ENCODE measurements at places on chromosomes 5 and 9.

GRCh38 chr9:69204326-69204725 is 30.2 kb downstream of the TJP2 start:
- DNase-seq: no peak

DNA sequence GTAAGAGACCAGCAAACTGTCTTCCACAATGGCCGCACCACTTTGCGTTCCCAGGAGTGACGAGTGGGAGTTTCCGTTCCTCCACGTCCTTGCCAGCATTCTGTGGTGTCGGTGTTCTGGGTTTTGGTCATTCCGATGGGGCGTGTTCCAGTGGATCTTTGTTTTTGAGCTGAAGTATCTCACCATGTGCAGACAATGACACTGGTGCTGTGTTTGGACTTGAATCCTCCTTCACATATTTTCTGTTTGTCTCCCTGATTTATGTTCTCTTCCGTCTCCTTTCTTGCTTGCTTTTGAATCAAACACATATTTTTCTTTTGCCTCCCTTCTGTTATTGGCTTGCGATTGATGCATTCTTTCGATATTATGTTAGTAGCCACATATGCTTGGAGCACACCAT is 60.8 kb upstream of the IRX4 start:
- no peak for DNase-seq

DNA sequence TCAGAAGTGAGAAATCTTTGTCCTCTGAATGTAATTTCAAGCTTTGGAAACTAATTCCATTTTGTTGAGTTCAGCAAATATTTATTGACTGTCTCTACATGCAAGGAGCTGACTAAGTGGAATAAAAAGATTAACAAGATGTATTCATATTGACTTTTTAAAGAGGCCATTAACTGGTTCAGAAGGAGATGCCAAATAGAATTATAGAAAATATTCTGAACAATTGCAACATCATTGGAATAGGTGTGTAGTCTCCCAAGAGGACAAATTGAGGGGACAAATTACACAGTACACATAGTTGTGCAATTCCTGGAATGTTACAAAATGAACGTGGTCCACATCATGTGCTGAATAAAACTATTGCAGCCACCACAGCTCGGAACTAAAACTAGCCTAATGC is 224.2 kb downstream of the NPR3 start:
- no peak for DNase-seq

GRCh38 chr9:70043689-70044489 is at the start of gene MAMDC2:
Gene MAMDC2 (plus strand): TSS chr9:70043848. CDS start chr9:70044198, 350 bp downstream.
- DNase-seq: no peak

DNA sequence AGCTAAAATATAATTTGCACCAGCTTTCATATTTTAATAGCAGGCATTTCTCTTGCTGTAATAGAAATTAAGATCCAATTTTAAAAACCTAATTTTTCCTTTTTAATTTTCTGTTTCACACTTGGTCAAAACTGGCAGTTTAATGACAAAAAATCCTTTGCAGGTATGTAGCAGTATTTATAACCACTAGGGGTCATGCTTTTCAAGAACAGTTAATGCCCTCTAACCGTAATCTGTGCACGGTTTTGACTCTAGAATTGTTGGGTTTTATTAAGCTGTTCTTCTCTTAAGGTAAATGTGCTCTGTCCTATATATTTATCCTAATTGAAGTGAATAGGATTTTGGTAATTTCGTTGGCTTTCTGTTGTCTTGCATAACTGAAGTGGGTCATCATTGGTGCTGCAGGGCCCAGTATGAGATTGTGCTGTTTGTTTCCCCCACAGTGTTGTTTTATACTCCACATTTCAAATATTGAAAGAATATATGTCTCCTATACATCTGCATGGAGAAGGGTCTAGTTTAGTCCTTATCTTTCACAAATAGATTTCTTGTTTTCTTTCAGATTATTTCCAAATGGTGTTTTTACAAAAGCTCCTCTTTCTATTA is 107.4 kb downstream of the SCAMP1 start:
- DNase-seq: peak; percentile 1

- DNase-seq: no peak
Observed at GRCh38 chr5:72160329-72160728, 53.1 kb downstream of the MAP1B start.

GRCh38 chr9:20256284-20256948 is 365.9 kb downstream of the MLLT3 start:
- no peak for DNase-seq

GRCh38 chr9:136829412-136829811 is 12.9 kb upstream of the AJM1 start:
- no peak for DNase-seq

DNA sequence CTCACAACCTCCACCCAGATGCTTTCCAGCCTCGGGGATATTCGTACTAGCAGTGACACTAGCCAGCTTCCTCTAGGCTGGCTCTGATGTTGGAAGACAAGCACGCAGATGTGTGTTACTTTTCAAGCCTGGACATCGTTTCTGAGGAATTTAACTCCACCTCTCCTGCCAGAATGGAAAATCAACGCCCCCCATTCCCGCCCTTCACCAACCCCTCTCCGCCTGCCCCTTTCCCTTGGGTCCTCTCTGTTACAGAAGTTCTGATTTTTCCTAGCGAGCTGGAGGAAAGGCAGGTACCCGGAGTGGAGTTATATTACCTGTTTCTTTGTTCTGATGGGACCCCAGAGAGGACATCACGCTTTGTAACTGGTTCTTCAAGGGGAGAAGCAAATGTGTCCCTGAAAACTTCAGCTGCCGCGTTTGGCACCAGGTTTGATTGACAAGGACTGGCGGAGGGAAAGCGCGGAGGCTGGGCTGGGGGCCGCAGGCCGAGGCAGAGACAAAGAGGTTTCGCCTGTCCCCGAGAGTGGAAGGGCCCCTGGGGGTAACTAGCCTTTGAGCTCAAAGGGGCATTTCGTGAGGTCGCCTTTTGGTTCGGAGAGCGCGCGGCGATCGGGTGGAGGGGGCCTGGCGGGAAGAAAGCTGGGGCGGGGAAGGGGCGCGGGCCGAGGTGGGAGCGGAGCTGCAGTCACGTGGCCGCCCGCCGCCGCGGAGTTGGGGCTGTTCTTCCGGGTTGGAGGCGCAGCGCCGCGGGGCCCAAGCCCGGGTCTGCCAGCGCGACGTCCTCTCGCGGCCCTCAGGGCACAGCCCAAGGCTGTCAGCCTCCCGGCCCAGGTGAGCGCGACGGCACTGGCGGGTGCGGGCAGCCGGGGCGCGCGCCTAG is at the start of gene NNT:
NNT (plus strand) TSS at position 720 of the 883 bp plus-strand sequence. CDS start 6,016 bp downstream, outside the sequence.
- DNase-seq: peak; percentile 63

DNA sequence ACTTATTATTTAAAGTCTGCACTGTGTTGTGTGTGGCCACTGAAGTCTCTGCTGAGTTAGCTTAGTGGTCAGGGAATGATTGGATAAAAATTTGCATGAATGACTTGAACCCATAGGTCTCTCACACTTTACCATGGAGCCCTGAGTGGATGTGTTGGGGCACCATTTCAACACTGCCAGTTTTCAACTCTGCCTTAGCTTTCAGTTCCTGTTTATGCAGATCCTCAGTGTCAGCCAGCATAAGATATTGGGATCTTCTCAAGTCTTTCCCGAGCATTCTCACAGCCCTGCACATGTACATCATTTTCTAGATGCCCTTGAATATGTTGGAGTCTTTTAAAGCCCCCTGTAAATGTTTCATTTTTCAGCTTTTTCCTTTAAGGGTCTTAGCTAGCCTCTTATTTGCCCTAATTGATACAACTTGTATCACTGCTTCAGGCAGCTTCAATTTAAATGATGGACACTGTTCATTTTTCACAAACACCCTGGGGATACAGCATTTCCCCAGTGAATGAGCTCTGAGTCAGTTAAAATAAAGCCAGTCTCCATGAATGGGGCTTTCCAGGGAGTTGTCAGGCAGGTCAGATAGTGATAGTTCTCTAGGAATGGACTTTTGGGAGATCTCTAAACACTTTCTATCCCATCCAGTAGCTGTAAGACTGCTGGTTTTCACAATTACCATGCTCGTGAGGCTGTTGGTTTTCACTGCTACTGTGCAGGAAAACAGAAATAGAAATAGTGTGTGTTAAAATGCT is 211.9 kb upstream of the PAPPA start:
- no peak for DNase-seq

- DNase-seq: no peak
Observed at GRCh38 chr5:74945561-74946165, 79.5 kb upstream of the FAM169A start.

GRCh38 chr5:158698768-158699284 is 400.9 kb downstream of the EBF1 start:
- no peak for DNase-seq

GRCh38 chr5:143244000-143244736 is 159.3 kb downstream of the NR3C1 start:
- no peak for DNase-seq

DNA sequence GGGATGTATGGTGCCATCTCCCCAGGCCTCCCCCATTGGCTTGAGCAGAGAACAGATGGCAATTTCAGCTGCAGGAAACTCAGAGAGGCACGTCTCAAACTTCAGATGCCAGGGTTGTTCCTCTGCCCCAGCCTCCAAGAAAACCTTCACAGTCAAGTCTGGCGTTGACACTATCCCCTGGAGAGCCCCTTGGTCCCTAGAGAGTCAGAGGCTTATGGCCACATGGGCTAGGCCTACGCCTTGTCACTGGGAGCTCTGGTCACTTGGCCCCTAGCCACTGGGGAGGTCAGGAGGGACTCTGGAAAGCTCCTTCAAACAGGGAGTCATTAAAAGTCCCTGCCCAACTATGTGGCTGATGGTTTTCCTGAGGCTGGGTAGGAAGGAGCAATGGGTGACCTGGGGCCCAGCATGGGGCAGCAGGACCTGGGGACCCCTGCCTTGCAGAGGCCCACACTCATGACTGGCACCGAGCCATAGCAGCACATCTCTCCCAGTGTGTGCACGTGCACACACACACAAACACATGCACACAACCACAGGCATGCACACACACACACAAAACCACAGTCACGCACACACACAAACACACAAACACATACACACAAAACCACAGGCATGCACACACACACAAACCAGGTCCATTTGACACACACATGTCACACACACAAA is 144.2 kb downstream of the GADD45G start:
- no peak for DNase-seq

DNA sequence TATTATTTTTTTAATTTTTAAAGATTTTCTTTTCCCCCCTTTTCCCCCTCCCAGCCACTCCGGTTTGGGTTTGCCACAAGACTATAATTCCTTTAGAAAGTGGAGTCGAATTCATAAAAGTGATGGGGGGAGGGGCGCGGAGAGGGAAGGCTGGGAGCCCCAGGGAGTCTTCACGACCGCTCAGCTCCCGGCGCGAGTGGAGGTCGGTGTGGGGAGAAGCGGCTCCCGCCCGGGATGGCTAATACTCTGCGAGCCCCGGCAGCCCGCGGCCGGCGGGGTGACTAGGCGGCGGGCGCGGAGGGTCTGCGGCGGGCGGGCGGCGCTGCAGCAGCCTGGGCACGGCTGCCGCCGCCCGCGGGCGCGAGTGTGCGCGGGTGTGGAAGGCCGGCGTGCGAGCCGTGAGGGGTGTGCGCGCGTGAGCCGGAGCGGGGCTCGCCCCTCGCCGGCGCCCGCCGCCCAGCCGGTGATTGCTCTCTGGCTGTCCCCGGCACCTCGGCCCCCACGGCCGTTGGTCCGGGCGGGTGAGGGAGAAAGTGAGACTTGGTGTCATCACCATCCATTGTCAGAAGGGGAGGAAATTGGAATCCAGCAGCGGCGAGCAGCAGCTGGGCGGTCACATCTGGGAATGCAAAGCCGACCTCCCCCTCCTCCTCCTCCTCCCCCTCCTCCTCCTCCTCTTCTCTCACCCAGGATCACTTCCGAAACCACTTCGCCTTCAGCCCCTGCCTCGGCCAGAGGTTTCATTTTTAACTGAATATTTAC is at the start of gene PARP8:
PARP8 (plus strand) TSS at position 377 of the 762 bp plus-strand sequence. CDS start 459 bp downstream, outside the sequence.
- peak; percentile 8 for DNase-seq

DNA sequence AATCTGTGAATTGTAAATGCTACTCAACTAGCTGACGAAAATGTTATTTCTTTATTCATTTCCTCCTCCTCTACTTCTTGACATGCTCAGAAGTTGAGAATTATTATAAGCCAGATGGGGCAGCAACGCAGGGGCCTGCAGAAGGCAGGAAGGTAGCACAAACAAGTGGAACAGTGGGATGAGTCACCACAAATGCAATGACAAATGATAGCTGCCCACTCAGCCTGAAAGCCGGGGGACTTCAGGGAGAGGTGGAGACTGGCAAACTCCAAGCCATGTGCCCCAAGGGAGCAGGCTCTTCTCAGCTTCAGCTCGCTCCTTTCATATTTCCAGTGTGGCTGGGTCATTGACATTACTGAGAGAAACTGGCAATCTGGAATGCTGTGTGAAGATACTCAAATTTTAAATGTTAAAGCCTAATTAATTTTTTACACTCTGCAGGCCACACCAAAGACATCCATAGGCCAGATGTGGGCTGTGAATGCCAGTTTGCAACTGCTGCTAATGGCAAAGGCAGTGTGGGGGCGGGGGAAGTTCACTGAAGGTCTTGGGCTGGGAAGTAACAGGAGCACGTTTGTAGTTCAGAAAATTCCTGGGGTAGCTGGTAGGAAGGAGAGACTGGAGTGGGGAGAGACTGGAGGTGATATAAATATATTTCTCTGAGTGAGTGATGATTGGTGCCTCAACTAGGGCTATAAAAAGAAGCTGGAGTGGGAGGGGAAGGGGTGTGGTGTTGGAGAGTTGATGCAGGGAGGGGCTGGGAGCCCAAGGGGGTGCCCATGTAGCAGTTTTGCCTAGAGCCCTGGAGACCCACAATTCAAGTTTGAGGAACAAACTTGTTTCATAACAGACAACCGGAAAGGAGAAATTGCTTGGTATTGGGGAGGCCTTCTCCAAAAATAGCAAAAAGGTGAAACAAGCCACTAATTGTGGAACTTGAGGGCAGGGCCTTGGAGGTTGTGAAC is 20.8 kb upstream of the ADRB2 start:
- DNase-seq: no peak

DNA sequence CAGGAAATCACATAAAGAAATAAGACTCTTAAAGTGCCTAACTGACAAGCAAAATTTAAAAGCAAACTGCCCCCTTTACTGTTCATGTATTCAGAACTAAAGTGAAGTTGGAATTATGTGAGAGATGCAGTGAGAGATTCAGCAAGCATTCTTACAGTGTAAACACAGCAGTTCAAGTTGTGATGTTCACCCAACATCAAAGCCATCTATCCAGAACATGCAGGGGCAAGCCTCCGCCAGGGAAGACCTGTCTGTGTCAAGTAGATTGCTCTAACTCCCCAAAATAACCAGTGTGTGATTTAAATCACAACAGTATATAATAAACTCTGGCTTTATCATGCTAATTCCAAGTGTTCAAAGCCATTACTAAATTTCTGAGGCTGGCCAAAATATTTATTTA is 233.3 kb downstream of the BNC2 start:
- DNase-seq: no peak

DNA sequence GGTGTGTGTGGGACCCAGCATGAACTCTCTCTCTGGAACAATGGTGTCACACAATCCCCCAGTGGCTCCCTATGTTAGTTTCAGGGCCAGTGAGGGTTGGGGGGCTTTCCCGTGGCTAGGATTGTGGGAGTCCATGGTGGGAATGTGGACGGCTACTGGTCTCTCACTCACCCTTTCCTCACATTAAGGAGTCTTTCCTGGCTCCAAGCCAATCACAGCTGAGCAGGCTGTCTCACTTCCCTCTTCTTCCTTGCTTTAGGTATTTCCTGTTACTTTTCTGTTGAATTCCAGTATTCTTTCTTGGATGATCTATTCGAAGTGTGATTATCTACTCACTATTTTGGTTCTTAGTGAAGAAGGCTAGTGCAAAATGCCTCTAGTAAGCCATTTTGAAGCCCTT is 324.4 kb upstream of the MPDZ start:
- no peak for DNase-seq

Data from NCI-H1930 (cell line).